ENCODE measurements at places on chromosomes 7 and 10.

DNA sequence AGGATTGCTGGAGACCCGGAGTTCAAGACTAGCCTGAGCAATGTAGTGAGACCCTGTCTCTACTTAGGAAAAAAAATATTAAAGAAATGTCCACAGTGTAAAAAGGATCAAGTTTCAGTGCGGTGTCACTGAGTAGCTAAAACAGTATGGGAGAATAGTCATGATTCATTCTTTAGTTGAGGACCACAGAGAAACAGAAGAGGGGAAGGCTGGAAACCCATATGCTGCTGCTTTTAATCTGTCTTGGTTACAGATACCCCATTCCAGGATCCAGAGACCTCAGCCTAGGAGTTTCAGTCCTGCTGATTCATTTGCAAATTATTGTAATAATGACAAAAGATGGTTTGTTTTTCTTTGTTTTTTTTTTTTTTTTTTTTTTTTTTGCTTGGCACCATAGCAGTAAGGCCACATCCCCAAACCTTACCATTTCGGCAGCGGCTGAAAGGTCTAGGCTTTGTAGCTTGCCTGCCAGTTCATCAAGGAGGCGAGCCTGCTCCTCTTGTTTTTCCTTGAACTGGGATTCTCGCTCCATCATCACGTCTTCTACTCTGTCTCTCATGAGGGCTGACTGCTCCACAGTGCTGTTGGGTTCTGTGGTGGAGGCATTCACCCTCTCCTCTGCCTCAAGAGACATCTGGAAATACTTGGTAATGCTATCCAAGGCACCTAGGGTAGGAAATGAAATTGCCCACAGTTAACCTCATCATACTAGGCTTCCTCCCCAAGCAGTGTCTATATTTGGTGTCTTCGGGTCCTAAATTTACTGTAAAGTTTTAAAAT lies 44.2 kb downstream of the DLD start:
- DNase-seq, result peak; percentile 55

DNA sequence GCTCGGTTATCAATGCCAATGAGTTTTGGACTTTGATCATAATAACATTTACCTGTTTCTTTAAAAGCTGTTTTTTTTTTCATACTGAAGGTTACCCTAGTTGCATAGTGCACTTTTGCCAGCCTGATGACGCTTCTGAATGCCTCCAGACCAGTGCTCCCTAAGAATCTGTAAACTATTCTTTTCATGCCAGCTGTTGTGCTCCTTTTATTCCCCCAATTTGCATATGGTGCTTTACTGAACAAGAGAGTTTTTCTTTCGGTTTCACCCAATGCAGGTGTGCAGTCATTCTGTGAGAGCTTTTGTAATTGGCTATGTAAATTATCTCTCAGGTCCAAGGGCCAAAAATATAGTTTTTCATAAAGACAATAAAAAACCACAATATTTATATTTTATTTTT lies 48.1 kb upstream of the GLCCI1 start:
- DNase-seq, result no peak

- DNase-seq, result no peak
Observed at GRCh38 chr7:138992052-138992531, 10.9 kb upstream of the KIAA1549 start.

GRCh38 chr7:81492240-81492639 lies 277.6 kb downstream of the HGF start:
- DNase-seq, result no peak

- DNase-seq, result no peak
Observed at GRCh38 chr7:151393031-151393977, 16.5 kb downstream of the WDR86 start.

GRCh38 chr10:99297033-99297432 lies 32.1 kb upstream of the CNNM1 start:
- DNase-seq, result no peak

GRCh38 chr10:115972426-115972825 lies 300.6 kb downstream of the GFRA1 start:
- no peak for DNase-seq

- no peak for DNase-seq
Observed at GRCh38 chr7:23970193-23970592, 260.2 kb downstream of the STK31 start.

- no peak for DNase-seq
Observed at GRCh38 chr10:58994226-58995057, 182.0 kb upstream of the PHYHIPL start.

DNA sequence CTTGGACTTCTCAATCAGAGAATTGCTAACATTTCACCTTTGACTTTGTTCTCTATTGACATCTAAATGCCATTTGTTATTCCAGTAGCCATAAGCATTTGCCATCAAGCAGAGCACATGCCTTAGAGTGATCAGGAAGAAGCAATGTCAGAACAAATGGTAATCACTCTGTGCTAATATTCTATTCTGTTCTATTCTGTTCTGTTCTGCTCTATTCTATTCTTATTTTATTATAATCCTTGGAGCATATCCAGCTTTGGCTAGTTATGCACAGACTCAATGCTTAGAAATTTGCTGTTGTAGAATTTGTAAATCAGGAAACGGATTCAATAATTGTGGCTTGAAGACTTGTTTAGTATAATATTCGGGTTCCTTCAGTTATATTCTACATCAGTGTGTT lies 175.4 kb downstream of the EXOC4 start:
- no peak for DNase-seq

GRCh38 chr10:130921911-130922440 lies 389.5 kb downstream of the TCERG1L start:
- no peak for DNase-seq

GRCh38 chr10:26792758-26793495 lies 67.8 kb downstream of the ABI1 start:
- no peak for DNase-seq

DNA sequence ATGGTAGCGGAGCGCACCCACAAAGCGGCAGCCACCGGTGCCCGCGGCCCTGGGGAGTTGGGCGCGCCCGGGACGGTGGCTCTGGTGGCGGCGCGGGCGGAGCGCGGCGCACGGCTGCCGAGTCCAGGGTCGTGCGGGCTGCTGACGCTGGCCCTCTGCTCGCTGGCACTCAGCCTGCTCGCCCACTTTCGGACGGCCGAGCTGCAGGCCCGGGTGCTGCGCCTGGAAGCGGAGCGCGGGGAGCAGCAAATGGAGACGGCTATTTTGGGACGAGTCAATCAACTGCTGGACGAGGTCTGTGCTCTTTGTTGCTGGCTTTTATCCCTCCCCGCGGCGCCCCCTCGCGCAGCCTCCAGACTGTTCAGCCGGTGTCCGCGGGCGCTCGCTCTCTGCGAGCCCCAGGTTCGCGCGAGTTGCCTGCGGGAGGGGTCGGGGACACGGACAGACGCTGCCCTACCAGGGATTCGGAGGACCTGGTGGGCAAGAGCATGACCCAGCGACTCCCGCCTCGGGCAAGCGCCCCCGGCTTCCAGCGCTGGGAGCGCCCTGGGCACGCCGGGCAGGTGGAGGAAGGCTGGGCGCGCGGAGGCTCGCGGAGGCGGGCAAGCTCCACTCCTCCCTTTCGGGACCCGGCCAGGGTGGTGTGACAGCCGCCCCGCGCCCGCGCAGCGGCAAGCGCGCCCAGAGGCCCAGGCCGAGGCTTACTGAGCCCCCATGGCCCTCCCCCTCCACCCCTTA lies 887 bp downstream of the COL13A1 start:
- DNase-seq, result no peak

GRCh38 chr7:127189886-127190285 lies 62.9 kb downstream of the GRM8 start:
- no peak for DNase-seq

DNA sequence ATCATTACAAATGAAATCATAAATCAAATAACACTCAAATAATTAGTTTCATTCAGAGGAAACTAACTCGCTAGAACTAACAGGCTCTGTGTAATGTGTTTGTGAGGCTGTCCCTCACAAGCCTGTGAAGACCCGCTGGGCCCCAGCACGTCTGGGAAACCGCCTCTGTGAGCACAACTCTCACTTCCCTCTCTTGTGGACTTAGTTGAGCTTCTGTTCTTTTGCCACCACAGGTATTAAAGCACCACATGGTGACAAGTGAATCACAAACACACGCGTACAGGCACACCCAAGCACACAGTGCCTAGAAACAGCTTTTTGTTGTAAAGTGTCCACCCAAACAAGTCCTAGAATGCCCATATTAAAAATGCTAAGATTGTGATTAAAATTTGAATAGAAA lies 51.0 kb downstream of the ZNF777 start:
- DNase-seq, result no peak

DNA sequence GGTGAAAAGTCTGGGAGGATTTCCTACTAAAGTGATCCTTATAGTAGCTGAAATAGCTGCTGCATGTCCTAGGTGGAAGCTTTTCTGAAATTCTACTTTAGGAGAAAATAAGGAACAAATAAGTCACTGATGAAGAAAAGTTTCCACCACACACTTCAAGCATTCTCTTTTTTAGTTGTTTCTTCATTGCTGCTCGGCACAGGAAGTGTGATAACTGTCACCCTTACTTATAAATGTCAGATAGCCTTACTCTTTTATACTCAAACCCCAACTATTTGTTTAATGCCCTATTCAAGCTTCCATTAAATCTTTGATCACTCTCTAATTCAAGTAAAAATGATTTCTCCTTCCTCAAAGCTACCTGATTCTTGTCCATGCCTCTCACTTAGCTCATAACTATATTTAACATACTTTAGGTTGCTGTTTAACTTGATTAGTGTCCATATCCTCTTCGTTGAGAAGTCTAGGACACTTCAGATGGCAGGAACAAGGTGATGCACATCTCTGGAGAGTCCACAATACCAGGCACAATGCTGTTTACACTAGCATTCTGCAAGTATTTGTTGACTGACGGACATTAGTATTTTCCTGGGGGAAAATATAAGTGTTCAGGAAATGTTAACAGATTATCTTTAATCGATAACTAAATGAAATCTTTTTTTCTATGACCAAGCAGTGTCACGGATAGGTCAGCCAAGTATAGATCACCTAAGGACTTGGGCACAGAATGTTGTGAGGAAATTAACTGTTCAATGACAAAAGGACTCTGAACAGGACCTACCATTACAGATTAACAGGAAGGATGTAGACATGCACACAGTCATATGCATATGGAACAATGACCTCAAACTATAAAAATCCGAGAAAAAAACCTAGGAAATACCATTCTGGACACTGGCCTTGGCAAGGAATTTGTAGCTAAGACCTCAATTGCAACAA lies 67.4 kb downstream of the ZNF438 start:
- no peak for DNase-seq

DNA sequence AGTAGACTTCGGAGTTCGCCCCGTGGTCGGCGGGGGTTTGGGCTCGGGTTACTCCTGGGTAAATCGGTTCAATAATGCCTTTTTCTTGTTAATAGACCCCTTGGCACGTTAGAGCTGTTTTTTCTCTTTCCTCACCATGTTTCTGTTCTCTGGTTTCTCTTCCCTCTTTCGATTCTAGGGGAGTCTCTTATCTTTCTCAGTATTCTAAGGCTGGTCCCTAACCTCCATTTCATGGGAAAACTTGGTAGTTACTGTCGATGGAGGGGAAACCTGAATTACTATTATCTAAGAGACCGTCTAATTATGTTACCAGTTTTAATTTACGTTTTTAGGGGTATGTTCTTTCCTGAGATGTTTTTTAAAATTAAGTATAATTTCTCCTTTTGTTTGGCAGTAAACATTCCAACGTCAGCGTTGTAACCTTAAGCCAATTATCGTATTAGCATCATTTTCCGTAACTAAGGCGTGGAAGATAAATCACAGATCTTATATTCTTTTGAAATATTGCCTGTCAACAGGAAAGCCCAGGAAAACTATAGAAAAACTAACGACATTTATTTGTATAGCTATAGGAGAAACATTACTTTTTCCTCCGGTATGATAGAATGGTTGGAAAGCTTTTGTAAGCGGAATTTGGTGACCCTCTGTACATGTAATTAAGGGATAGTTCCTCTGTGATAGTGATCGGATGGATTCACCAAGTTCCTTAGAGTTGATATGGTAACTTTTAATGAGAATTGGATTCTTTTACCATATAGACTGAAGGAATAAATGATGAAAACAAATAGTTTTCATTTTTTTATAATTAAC lies 847 bp downstream of the BTAF1 start:
- DNase-seq, result no peak

GRCh38 chr7:116239434-116239833 lies 29.1 kb downstream of the TES start:
- no peak for DNase-seq

- DNase-seq, result no peak
Observed at GRCh38 chr10:84991301-84991700, 662.9 kb downstream of the CCSER2 start.

DNA sequence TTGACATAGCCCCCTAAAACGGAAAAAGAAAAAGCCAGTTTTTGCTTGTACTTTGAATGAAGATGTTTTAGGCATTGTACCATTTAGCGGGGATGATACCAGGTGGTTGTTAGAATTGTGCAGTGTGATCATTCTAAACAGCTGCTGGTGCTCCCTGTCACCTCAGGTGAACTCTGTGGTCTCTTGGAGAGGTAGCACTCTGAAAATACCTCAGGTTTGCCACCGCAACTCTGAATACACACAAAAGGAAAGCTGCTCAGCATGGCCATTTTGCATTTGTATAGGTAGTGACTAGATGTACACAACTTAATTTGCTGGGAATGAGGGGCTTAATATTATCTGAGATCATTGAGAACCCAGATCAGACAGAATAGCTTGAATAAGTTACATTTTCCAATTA lies 52.6 kb downstream of the PLEKHA8 start:
- no peak for DNase-seq

GRCh38 chr7:39656415-39656814 lies 33.0 kb downstream of the RALA start:
- no peak for DNase-seq

GRCh38 chr7:107208024-107208521 lies 39.3 kb downstream of the HBP1 start:
- DNase-seq, result no peak

- DNase-seq, result peak; percentile 60
Observed at GRCh38 chr10:110076559-110077318, 69.0 kb downstream of the ADD3 start.

GRCh38 chr7:43639858-43640491 lies 57.1 kb downstream of the STK17A start:
- no peak for DNase-seq

DNA sequence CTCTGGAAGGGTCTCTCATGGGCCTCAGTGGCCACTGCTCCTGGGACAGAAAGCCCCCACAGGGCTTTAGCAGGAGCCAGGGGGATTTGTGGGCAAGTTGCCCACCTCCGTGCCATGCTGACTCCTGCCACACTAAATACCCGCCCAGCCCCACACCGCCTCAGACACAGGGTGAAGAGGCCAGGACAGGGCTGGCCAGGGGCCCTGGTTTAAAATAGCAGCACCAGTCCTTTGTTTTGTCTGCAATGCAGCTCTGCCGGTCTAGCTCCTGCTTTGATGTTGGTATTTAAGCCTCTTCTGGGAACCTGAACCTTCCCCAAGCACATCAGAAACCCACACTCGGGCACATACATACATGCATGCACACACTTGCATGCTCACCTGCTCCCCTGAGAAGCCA lies 14.4 kb upstream of the TNRC18 start:
- DNase-seq, result no peak

DNA sequence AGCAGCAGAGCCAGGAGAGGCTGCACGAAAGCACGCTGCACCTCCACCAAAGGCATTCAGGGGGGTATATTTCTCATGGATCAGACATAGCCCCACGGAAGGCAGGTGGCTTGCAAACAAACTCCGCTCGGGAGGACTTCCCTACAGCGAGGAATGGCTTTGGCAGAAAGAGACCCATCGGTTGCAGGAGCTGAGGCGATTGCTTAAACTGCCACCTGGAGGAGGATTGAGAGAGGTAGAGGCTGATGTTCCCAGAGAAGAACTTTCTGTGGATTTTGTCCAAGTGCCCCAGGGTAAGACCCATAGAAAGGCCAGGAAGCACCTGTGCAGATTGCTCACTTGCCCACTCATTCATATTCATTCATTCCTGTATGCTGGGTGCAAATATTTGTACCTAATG lies 89.1 kb downstream of the NEUROD6 start:
- DNase-seq, result no peak
